Karpas-422 (cell line): ENCODE measurements at places on chromosomes 3 and 15.

GRCh38 chr3:5047764-5048419 is 68.7 kb downstream of the BHLHE40 start:
- no peak for DNase-seq

DNA sequence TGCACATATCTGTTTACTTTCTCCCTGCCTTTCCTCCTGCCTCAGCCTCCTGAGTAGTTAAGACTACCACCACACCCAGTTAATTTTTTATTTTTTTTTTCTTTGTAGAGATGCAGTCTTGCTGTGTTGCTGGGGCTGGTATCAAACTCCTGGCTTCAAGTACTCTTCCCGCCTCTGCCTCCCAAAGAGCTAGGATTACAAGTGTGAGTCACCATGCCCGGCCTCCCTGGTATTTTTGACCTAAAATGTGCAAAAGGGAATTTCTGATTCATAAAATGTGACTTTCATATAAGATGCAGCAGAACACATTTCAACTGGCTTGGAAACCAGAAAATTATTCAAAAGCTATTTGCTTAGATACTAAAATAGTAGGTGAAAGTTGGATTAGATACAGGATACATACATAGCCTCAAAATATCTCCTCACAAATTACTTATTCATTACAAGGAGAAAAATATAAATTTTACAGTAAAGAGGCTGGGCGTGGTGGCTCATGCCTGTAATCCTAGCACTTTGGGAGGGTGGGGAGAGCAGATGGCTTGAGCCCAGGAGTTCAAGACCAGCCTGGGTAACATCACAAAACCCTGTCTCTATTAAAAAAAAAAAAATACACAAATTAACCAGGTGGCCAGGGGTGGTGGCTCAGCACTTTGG is 32.0 kb downstream of the MAP4 start:
- no peak for DNase-seq

DNA sequence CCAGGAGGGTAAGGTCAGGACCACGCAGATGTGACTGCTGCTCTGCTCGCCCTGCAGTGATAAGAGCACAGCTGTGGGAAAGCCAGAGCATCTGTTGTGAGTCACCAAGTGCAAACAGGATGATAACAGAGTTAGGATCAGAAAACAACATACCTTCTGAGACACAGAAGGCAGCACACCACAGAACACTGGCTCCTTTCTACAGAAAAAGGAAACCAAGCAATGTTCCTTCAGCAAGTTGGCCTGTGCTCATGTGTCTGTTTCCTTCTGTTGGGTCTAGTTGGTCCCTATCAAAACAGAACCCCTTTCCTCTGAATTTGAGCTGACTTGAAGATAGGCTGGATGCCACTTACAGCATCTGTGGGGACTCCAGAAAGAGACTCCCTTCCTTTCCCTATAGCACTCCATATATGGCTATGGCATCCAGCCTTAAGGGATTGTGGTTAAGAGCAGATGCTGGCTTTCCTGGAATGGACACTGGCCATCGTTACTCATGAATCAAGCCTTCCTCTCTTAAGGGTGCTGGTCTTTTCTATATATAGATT is 440.7 kb upstream of the THBS1 start:
- DNase-seq = no peak

DNA sequence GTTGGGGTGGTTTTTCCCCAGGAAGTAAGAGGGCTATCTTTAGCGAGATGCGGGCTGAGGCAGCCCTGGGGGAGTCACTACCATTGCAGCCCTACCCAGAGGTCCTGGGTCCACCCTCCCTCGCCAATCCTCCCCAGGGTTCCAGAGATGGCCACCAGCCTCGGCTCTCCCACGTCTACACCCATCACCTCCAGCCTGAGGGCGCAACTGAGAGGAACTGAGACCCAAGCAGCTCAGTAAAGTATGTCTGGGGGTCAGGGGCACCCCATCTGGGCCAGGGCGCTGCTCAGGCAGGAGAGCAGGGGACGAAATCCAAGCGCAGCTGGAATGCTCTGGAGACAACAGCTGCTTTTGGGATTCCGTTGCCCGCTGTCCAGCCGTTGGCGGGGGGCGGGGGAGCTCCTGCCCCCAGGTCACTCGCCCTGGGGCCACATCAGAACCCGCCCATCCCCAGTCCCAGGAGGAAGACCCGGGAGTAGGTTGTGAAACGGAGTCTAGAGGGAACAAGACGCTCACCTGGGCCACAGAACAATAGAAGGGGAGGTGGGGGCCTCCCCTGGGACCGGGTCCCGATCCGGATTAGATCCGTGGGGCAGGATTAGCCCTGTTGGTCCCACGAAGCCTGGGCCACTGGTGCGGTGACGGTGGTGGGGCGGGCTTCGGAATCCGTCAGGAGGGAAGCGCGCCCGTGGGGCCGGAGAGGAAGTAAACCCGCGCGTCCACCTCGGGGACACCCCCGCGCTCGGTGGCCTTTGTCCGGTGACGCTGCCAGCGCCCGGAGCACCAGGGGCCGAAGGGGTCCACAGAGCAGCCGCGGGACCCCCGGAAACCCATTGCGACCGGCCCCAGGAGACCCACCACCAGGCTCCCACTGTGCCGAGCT is 1.4 kb upstream of the NDUFAF3 start:
- DNase-seq = peak; percentile 81

- DNase-seq = no peak
Measured at GRCh38 chr3:9875448-9875847, 4.6 kb downstream of the CIDEC start.

GRCh38 chr3:165347526-165347925 is 151.3 kb upstream of the SLITRK3 start:
- no peak for DNase-seq

DNA sequence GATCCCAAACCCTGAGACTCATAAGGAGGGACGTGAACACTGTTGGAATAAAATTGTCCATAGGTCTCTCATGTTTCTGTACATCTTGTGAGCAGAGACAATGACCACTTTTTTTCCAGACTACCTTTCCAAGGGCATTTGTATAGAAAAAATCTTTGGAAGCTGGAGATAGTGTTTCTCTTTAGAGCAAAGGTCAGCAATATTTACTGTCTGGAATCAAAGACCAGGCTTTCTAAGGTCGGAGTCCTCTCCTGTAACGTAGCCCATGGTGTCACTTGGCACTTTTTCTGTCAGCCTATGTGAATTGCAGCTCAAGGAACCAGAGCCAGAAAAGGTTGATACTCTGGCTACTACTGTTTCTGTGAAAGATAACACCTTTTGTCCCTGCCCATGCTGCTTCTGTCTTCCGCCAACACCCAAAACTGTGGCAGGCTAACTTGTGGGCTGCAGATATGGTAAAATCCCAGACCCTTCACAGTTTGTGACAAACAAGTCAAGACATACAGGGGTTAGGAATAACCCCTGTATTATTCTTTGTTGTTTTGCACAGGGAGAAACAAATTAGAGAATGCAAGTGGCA is 578.3 kb downstream of the GRM7 start:
- no peak for DNase-seq

- DNase-seq = no peak
Measured at GRCh38 chr15:67018441-67018840, 47.0 kb upstream of the SMAD3 start.

DNA sequence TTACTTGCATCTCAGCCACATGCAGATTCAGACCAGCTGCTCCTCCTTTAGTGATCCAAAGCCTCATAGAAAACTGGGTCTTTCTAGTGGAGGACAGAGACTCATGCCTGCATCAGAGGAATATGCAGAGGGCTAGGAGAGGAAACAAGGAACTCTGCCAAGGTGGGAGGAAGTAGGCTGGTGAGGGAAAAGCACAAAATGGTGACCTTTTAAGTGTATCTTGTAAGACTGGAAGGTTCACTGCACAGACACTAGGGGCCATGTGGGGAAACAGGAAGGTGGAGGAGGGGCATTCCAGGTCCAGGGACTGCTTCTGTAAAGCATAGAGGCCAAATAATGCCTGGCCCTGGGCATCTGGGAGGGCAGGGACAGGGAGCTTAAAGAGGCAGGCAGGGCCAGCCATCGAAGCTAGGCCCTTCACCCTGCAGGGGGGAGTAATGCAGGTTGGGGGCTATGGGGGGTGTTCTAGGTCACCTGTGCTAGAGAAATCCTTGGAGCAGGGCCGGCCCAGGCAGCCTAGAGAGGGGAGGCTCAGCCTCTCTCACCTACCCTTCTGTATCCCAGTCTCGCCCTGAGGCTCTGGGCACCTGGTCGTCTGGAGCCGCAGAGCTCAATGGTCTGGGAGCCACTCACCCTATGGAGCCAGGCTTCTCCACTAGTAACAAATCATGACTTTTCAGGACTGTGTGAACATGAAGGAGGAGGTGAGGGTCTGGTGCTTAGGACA is 117.7 kb downstream of the DNAJB8 start:
- peak; percentile 75 for DNase-seq

DNA sequence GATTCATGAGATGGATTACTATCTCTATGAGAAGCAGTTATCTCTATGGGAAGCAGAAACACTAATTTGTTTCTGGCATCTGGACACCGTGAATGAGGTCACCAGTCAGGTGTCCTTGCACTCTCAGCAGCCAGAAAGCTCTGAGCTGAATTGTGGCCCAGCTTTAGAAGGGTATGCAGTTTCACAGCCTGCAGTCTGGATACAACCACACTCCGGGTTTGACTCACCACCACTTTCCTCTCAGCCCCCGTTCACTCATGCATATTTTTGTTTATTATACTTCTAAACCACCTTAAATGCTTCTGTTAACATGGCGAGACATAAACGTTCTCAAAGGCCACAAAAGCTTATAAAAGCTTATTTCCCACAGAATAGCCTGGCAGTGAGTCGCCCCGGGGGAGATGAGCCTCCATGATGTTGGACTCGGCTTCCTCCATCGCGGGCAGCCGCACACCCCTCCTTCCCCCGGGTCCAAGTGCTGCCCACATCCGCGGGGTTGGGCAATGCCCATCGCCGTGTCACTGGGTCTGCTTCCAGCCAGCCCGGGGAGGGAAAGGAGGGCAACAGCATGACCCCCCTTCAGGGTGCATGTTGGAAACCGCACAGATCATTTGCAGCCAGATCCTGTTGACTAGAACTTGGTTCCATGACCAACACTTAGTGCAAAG is 16.8 kb upstream of the SLC41A3 start:
- DNase-seq = no peak

GRCh38 chr3:53823026-53823955 is 22.9 kb downstream of the CHDH start:
- DNase-seq = no peak

DNA sequence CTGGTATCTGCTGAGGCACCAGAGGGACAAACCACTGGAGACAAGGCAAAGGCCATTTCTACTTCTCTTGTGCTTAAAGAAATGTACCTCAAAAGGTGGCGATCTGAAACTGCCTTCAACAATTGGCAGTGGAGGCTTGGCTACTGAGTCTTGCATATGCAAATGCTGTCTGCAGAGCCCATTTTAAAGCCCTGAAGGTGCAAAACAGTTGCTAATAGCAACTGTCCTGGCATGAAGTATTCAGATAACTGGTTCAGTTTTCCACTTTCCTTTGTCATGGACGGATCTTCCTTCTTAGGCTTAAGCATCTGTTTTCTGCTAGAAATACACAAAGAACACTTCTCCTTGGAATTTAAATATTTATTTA is 71.4 kb upstream of the PSMD6 start:
- DNase-seq = no peak

- DNase-seq = no peak
Measured at GRCh38 chr15:31324186-31324585, 2.4 kb upstream of the KLF13 start.

DNA sequence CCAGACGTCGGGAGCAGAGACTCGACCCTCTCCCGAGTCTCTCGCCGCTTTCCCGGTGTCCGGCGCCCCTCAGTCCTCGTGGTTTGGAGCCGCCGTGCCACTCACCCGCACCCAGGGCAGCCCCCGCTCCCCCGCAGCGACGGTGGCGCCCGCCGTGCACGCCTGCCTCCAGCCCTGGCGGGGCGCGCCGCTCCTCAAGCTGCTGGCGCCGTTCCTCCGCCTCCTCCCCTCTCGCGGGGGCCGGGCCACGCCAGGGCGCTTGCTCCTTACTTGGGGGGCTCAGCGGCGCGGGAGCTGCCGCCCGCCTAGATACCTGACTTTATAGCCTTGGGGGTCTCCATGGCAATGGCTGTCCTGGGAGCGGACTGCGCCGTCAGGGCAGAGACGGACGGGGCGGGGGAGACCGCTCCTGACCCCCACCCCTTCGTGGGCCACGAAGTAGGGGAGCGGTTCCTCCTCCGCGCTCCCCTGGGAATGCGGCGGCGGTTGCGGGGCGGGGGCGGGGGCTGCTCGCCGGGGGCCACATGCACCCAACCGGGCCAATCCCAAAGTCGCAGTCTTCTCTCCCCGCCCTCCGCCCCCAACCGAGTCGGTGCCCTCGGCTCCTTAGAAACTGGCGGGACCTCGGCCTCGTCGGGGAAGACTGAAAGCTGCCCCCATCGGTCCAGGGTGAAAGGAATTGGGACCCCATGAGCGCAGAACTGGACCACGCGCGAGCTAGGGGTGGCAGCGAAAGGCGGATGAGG is at the start of gene ANKRD63:
ANKRD63 (minus strand) TSS at position 196 of the 746 bp plus-strand sequence. CDS start 478 bp downstream, outside the sequence.
- DNase-seq = no peak

GRCh38 chr3:88148651-88149050 is 1.1 kb upstream of the C3orf38 start:
- no peak for DNase-seq

DNA sequence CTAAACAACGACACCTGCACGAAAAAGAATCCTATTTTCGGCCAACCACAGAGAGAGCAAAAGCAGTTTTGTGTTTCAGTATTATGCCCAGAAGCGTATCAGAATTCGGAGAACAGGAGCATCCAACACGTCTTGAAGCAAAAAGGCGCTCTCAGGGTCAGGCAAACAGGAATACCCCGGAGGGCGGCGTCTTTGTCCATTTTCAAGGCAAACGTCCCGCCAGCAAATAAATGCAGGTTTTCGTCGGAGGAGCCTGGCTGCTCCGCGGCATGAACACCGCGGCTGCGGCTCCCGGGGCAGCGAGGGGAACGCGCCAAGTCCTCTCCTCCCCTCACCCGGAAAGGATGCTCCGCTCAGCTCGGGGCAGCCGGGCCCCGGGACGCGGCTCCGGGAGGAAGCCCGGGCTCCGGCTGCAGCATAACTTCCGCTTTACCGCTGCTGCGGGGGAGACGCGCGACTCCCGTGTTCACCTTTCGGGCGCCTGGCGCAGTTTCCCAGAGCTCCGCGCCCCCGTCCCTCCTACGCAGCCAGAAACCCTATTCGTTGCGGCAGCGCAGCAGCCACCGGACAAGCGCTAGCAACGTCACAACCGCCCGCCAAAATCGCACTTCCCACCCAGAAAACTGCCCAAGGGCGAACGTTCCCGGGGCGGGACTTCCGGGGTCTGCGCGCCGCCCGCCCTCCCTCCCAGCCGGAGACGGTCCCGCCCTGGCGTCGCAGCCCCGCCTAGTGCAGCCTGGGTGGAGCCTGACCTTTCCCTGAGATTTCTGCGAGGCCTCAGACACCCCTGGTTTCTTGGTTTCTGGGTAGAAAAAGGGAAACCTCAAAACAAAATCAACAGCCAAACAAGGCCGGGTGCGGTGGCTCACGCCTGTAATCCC is at the start of gene RNF168:
RNF168 (minus strand) TSS at position 573 of the 881 bp plus-strand sequence. CDS start 595 bp downstream, outside the sequence.
- peak; percentile 100 for DNase-seq

DNA sequence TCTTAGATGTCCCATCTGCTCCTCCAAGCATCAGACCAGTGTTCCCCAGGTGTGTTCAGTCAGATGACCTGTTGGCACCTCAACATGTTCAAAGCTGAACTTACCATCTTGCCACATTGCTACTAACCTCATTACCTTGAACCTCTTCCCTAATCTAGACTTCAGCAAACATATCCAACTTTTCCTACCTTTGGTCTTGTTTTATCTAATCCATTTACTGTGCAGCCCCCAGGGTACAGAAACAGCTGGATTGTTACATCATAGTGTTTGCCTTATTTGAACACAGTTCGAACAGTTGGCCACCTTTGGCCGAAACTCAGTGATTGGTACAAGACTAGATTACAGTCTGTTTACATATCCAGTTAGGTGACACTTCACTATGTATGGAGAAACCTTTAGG is 36.1 kb upstream of the MCF2L2 start:
- no peak for DNase-seq
